ENCODE measurements at places on chromosomes 1 and 21.
A peak's percentile ranks its signal among the peaks of the same experiment; 100 is the strongest.

DNA sequence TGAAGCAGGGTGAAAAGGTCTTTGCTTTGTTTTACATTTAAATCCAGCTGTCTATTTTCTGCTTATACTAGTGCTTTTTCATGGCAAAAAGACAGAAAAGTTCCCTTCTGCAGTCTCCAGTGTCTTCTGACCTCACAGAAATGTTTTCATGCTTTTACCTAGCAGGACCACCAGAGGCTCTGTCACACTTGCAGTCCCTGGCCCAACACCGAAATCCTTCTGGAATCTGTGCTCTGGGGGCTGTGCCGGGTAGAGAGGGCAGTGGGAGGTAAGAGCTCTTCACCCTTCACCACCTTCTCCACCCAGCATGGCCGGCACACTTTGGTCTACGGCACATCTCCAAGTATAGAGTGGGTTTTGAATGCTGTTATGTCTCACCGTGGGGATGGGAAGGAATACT is 20.8 kb downstream of the GNAT2 start:
- DNase-seq: no peak

DNA sequence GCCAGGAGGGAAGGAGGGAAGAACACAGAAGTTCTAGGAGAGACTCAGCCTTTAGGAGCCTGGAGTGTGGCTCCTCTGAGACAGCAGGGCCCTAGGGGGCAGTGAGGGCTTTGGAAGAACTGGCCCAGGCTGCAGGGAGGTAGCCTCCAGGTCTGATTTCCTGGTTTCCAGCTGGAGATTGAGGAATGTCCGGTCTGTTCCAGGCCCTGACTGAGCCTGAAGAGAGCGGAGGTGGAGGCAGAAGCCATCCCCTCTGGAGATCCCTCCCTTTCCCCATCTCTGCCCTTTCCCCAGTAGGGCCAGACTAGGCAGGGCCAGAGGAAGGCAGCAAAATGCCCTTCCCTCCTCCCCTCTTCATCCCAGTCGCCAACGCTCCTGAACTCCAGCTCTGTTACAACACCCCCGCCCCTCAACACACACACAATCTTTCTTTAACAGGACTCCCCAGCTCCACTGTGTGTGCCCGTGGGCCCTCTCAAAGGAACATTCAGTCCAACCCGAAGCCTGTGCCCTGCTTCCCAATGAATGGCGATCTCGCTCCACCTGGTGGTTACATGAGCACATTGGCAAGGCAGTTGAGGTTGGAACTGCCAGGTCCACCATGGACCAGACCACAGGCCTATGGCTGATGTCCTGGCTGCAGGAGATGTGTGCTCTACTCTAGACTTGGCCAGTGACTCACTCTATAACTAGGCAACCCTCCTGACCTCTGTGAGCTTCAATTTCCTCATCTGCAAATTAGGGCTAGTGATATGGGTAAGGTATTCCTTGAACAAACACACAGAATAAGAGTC is 32.0 kb downstream of the MAP7D1 start:
- peak; percentile 67 for DNase-seq

GRCh38 chr1:197915862-197916499 is 1.2 kb upstream of the LHX9 start:
- no peak for DNase-seq

DNA sequence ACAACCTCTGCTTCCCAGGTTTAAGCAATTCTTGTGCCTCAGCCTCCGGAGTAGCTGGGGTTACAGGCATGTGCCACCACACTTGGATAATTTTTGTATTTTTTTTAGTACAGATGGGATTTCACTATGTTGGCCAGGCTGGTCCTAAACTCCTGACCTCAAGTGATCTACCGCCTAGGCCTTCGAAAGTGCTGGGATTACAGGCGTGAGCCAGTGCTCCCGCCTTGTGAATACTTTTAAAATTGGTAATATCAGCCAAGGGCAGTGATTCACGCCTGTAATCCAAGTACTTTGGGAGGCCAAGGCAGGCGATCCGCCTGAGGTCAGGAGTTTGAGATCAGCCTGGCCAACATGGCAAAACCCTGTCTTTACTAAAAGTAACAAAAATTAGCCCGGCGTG is 33.7 kb downstream of the ZYG11B start:
- DNase-seq: no peak

- no peak for DNase-seq
Measured at GRCh38 chr1:33561576-33561975, 89.1 kb downstream of the ZSCAN20 start.

- no peak for DNase-seq
Measured at GRCh38 chr1:206550446-206550845, 43.1 kb downstream of the RASSF5 start.

- no peak for DNase-seq
Measured at GRCh38 chr1:6162773-6163172, 17.3 kb downstream of the CHD5 start.

DNA sequence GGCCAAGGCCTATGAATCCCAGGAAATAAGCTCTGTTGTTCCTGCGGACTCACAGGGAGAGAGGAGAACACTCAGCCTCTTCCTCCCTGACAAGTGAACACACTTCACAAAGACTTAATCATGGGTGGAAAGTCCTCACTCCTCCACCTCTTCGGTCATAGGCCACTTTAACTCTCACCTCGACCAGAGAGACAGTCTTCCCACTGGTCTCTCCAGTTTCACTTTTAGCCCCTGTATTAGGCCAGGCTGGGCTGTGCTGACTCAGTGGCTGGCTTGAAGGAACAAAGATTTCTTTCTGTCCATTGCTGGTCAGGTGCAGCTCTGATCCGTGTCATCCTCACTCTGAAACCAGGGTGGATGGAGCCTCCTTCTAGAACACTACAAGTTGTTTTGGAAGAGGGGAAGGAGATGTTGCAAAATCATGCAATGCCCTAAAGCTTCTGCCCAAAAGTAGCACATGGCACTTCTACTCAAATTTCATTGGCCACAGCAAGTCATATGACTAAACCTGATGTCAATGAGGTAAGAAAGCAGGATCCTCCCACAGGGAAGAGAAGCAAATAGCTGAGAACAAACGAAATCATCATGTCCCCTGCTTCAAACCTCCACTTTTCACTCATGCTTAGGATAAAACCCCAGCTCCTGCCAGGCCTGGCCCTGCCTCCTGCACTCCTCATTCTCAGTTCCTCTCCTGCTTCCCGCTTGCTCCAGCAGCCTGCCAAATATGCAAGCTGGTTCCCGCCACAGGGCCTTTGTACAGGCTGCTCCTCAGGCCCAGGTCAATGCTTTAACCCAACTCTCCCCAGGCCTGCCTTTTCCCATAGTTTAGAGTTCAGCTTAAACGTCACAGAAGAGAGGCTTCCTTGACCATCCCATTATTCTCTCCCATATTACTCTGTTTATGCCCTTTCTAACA is 150.5 kb upstream of the RUNX3 start:
- DNase-seq: no peak

DNA sequence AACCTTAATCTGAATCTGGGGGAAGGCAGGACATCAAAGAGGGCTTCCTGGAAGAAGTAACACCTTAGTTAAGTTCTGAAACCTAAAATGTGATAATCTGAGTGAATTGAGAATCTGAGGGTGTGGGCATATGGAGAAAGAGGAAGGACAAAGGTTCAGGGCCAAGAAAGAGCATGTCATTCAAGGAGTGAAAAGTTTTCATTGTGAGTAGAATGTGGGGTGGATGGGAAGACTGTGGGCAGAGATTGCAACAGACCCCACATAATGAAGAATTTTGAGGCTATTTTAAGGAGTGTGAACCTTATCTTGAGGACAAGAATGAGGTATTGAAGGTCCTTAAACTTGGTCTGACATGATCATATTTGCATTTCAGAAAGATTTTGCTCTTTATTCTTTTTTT is 227.2 kb downstream of the PTGER3 start:
- DNase-seq: no peak

GRCh38 chr21:35469498-35469897 is 420.4 kb upstream of the RUNX1 start:
- DNase-seq: no peak

DNA sequence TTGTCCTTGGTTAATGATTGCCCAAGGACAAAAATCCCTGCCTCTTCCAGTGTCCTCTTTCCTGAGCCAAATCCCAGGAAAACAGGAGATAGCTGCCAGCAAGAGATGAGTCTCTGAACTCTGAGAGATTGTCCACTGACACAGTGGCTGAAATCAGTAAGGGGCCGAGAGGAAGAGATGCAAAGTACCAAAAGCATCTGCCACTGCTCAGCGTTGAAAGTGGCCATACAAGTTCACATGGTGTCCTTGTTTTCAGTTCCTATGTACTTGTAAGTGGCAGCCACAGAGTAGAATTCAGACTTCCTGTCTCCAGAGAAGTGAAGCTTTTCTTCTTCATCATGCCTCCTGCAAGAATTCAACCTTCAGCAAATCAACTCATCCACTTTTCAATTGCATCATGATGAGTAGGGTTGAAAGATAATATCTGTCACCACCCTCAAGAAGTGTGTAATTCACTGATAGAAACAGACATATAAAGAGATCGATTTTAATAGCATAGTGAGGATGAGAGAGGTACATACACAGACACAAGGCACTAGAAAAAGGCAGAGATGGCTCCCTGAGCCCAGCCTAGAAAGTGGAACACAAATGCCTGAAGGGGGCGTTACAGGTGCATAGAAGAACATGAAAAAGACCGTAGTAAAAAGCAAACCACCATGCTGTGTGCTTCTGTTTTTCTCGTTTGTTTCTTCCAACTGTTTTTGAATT is 185.8 kb downstream of the MRPL39 start:
- DNase-seq: peak; percentile 41

GRCh38 chr1:246372559-246372958 is 134.5 kb downstream of the SMYD3 start:
- no peak for DNase-seq

DNA sequence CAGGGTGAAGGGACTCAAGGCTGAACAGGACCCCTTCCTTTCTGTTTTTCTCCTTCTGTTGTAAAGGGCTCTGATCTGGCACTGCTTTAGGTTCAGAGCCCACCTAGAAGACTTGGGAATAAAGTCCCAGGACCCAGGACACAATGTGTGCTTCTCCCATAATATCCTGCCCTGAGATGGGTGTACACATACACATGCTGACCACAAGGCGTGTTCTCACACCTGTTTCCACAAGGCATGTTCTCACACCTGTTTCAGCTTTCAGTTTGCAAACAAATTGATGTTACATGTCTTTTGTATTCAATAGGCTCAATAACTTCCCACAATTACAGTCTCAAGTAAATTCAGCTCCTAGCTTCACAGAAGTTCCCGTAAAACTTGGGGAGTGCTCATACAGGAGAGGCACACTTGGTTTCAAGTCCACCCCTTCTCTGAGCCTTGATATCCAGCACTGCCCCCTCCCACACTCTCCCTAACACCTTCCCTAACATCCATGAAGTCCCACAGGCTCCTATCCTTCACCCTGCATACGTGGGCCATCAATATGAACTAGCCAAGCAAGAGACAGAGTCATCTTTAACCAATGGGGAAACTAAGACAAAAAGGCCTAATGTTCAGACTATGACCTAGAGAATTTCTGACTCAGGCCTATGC is 41.7 kb downstream of the ERI3 start:
- DNase-seq: no peak

DNA sequence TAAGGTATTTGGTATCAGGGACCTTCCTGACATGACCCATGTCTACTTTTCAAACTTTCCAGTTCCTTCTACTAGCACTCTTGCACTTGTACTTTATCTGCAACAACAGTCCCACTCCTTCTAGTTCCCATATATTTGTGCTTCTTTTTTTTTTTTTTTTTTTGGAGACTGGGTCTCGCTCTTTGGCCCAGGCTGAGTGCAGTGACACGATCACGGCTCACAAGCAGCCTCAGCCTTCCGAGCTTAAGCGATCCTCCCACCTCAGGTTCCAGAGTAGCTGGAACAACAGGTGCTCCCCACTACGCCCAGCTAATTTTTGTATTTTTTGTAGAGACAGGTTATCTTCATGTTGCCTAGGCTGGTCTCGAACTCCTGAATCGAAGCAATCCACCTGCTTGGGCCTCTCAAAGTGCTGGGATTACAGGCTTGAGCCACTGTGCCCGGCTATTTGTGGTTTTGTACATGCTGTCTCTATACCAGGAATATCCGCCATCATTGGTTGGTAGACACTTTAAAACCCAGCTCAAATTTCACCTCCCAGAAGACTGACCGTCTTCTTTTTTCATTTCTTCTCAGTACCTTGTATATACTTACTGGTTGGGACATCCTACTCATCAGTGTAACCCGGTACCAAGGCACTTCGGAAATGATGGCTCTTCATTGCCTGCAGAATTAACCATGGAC is 1.1 kb downstream of the ZMYM1 start:
- no peak for DNase-seq

DNA sequence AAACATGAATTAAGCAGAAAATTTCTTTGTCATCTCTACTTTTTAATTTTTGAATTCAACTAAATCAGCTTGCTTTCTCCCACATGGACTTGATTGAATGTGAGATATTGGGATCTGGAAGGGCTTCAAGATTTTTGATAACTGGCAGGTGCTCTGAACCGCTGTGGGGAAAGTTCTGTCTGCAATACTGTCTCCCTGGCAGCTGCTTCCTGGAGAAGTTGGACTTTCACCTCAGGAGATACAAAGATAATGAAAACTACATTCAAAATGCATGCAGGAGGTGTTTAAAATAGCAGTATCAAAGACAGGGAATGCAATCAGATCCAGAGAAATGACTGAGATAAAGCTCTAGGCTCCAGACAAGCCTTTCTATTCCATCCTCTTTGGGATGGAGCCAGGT is 338.3 kb downstream of the NEGR1 start:
- DNase-seq: no peak

- DNase-seq: no peak
Measured at GRCh38 chr1:232983817-232984567, 33.6 kb downstream of the NTPCR start.

- no peak for DNase-seq
Measured at GRCh38 chr1:202063093-202063492, 52.7 kb downstream of the ELF3 start.

DNA sequence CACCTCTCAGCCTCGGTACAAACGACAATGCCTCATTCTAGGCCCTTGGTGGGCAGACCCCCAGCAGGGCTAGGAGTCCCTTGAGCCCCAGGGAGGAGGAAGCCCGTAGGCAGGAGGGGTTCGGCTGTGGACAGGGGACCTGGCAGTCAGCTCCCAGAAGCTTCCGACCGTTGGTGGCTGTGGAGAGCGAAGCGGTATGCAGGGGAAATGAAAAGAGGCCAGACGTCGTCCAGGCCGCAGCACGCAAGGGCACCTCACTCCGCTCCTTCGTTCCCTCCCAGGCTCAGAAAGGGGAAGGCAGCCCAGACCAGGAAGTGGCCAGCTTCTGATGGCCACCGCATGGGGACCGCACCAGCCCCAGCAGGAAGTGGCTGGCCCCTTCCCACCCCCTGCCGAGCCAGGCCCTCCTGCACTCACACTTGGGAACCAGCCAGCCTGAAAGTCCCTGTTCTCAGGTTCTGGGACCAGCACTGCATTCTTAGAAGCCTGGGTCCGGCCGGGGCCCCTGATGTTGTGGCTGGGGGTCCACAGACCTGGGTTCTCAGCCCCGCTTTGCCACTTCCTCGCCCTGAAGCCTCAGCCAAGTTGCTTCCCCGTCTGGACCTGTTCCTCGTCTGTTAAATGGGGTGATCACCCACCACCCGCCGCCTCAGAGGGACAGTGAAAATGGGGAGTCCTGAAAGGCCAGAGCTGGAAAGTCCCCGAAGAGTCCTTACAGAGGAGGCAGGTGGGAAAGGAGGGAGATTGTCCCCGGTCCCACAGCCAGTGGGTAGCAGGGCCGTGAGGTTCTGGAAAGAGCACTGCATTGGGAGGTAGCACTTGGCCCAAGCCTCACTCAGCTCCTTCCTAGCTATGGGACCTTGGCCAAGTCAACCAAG is 104.0 kb upstream of the RUNX3 start:
- no peak for DNase-seq

- DNase-seq: no peak
Measured at GRCh38 chr1:50264590-50264989, 155.9 kb downstream of the ELAVL4 start.

- no peak for DNase-seq
Measured at GRCh38 chr1:78624035-78624434, 3.8 kb downstream of the IFI44L start.

GRCh38 chr1:3533067-3534048 is 78.0 kb downstream of the MEGF6 start:
- DNase-seq: no peak

Data from activated T-cell treated with anti-CD3 and anti-CD28 coated beads for 48 hours (primary cell).